SK-N-DZ (cell line): ENCODE measurements at places on chromosomes 1 and 21.
A peak's percentile ranks its signal among the peaks of the same experiment; 100 is the strongest.

DNA sequence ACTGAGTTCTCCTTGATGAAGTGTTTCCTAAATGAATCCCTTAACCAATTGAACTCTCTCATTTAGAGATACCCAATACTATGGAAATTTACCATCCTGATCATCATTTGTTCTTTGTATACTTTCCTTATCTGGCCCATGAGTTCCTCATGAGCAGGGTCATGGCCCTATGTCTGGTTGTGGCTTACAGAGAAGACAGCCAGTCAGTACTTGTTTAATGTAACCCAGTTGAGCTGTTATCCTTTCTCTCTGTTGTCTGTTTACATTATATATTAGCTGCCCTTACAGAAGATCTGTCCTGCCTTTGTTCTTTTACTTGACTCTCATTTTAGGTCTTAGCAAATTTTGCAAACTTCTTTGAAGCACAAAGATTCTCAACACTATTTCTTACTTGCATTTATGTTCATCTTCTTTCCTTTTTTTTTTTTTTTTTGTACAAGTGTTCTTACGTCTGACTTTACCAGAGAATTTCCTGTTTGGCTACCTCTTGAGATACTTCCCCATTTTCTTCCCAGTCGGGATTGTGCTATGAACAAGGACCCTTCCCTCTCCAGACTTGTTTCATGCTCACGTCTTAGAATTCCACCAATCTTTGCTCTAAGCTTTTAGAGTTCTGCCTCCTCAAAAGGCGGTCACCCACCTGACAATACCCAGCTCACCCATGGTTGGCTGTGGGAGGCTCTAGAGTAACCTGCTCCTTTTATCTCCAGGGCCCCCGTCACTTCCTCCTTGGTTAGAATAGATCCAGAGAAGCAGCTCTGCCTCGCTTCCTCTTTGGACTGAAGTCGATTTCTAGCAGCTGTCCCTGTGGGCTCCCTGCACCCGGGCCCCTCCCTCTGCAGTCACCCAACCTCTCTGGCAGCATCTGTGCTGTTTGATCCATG is 53.6 kb upstream of the RUNX1 start:
- DNase-seq: no peak

- no peak for DNase-seq
These were observed 91.8 kb downstream of the ADCY10 start for GRCh38 chr1:167821969-167822685.

DNA sequence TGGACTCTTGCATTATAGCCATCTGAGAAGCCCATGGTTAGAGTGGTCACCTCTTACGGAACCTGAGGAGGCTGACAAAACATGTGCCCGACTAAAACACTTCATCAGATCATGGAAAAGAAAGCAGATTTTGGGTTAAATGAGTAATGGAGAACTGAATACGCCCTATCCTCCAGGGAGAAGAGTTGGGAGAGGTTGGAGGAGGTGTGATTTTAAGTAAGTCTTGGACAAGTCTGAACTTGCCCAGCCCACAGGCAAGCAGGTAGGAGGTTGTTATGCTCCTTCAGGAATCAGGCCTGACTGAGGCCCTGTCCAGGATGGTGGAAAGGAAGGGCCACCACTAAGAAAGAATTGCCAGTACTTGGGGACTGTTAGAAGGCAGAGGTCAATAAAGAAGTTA is 255.8 kb downstream of the TGFB2 start:
- DNase-seq: no peak

DNA sequence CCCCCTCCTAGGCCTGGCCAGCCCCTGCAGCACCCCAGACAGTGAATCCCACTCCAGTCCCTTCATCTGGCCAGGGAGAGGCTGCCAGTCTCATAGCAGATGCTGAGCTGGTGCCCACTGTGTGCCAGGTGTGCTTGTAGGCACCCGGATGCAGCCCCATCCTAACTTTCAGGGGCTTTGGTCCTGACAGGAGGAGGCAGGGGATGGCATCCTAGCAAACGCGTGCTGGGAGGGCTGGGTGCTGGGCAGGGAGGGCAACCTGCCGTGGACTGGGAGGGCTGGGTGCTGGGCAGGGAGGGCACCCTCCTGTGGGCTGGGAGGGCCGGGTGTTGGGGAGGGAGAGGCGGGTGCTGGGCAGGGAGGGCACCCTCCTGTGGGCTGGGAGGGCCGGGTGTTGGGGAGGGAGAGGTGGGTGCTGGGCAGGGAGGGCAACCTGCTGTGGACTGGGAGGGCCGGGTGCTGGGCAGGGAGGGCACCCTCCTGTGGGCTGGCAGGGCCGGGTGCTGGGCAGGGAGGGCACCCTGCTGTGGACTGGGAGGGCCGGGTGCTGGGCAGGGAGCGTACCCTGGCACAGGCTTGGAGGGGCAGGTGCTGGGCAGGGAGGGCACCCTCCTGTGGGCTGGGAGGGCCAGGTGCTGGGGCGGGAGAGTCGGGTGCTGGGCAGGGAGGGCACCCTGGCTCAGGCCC is 35.3 kb downstream of the SLC19A1 start:
- no peak for DNase-seq

DNA sequence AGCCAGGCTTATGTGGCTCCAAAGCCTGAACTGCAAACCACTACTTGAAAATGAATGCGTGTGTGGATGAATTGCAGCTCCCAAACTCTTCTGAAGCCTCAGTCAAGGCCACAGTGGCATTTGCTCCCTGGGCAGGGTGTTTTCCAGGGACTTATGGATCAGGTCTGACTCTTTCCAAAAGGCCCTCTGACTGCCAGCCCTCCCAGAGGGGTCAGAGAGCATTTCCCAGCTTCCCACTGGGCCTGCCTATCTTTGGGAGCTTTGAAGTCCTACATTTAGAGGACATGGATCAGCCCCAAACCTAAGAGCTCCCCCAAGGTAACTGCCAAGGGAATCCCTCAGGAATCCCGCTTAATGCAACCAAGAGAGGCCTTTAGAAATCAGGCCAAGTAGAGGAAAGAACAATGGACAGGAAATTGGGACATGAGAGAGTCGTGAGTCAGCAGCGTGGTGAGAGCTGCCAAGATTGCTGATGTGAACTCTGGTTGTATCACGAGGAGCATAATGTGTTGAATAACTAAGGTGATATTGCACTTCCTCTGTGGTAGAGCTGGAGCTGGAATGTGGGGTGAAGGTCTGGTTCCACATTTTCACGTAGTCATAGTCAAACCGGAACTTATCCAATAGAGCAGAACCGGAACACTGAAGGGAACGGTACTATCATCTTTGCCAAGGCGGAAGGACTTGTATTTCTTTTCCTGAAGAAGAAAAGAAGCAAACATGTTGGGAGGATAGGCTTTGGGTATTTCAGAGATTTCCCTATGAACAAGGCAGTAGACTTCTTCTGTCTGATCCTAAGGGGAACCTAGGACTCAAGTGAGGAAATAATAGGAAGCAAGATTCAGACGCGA is 99.4 kb upstream of the JUN start:
- DNase-seq: no peak

- DNase-seq: no peak
These were observed 148.2 kb upstream of the DAB1 start for GRCh38 chr1:57572016-57572415.

DNA sequence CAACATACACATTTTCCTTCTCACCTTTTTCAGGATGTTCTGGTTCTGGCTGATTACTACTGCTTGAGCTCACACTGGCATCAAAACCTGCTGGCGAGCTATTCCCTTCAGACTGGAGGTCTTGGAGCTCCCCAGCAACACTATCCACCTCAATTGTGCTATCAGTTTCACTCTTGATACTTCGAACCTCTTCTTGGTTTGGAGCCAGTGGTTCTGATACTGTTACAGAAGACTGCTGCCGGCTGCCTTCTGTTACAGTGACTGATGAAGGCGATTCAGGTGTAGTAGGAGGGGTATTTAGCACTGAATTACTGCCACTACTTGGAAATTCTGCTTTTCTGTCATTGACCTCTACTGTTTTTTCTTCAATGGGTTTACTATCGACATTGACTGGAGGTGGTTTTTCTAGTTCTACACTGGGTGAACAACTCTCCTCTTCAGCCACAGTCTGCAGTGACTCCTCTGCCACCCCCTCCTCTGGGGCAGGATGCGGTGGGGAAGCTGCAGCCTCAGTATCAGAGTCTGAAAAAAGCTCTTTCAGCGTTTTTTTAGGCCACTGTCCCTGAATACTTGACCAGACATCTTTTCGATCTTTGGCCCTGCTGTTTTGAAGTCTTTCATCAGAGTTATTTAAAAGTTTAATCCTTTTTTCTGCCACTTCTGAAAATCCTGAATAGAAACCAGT is 20.7 kb upstream of the RBM34 start:
- DNase-seq: no peak

- DNase-seq: no peak
These were observed 10.9 kb upstream of the SH2D1B start for GRCh38 chr1:162422662-162423375.

DNA sequence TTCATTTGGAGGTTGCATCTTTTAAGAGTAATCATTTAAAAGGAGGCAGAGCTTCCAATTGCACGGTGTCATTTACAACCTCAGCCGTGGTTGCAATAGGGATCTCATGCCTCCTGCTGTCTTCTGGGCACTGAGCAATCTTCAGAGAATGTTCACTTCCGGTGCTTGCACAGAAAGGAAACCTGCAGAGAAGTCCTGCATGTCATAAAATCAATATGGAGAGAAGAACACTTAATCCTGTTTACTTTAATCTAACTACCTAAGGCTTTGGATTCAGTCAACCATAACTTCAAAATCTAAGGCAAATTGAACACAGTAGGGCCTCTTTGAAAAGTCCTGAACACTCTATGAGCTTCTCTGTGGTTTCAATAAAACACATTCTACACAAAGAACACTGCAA is 11.3 kb upstream of the MAP10 start:
- no peak for DNase-seq

GRCh38 chr1:111976842-111977241 is 12.6 kb downstream of the KCND3 start:
- DNase-seq: no peak

- no peak for DNase-seq
These were observed 19.0 kb upstream of the TLCD4 start for GRCh38 chr1:95098196-95098595.

GRCh38 chr1:181159451-181160140 is 71.1 kb downstream of the IER5 start:
- no peak for DNase-seq

GRCh38 chr1:53121319-53122172 is 20.9 kb downstream of the SLC1A7 start:
- DNase-seq: peak; percentile 52

GRCh38 chr1:110605901-110606656 is at the start of gene KCNA2:
KCNA2 (minus strand) TSS chr1:110606358; CDS start chr1:110604782, 1,576 bp downstream.
- no peak for DNase-seq

DNA sequence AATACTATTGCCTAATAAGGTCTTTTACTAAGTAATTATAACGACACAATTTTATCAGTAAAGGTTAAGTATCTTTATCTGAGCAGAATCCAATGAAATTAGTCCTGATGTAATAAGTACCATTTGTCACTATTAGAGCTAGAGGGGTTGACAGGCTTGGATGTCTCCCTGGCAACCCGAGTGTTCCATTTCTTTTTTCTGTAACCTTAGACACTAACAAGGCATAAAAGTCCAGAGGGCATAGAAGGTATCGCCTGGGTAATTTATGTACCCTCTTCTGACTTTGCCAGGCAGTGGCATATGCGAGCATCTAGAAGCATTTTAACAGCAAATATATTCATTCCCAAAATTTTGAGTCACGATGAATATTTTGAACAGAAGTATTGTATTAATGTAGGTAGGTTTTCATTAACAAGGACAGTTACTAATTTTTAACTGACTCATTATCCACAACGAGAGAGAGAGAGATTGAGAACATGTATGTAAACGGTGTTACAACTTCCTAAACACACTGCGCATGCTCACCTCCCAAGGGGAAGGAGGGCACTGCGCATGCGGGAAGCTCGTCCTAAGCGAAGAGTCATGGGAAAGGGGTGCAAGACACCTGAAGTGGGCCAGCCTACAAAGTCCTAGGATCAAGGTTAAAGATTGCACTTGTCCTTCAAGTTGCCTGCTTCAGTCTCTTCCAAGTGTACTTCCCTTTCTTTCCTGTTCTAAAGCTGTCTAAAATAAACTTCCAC is 423.9 kb downstream of the DSCAM start:
- DNase-seq: peak; percentile 57

DNA sequence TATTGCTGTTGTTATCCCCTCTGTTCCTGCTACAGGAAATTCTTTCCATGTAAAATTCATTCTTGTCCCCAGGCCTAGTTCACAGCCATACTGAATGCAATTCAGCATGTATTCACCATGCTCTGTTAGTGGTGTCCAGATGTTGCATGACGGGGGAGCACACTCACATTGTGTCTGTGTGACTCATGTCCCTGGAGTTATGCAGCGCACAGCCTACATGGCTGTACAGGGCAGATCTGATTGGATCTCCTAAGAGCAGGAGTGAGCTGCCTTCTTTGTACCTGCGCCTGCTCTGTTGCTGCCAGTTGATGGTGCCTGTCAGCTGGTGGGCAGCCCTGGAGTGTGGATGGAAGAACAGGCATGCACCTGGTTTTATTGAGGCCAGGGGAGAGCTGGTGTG is 17.6 kb downstream of the HTR6 start:
- no peak for DNase-seq

- DNase-seq: no peak
These were observed 39.5 kb downstream of the ATF6 start for GRCh38 chr1:161805399-161806197.

DNA sequence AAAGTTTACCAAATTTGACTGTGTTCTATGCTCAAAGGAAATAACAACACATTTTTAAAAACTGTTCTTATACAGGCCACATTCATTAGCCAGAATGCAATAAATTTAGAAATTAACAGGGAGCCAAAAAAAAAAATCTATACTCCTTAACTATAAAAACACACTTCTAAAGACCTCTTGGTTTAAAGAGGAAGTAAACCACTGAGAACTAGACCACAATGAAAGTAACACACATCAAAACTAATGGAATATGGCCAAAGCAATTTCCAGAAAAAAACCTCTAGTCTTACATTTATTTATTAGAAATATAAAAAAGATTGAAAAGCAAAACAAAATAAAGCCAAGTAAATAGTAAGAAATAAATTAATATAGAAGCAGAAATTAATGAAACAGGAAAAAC is 48.9 kb upstream of the GADD45A start:
- DNase-seq: no peak

GRCh38 chr1:37306871-37307270 is 167.5 kb upstream of the ZC3H12A start:
- DNase-seq: no peak
